Progenitor cell of endocrine pancreas (in vitro differentiated cells): ENCODE measurements at places on chromosomes 13 and 19. TPM values are rescaled to one million over a fixed set of nuclear protein-coding genes. Genes with fewer than 3 reads are reported as not detected.

- no peak for DNase-seq
Measured at GRCh38 chr13:77359171-77359570, 32.3 kb upstream of the MYCBP2 start.

ATXN8OS gene
- not detected in 2 replicates for total RNA-seq

GRCh38 chr13:42883771-42884467, 102.5 kb downstream of the FAM216B start:
- no peak for DNase-seq

CNN2 gene
- 225 and 226 TPM in 2 replicates for total RNA-seq

GRCh38 chr19:13163609-13164342, 13.6 kb downstream of the IER2 start:
- DNase-seq = peak; percentile 59
